ENCODE measurements at places on chromosomes 16 and 17. TPM values are rescaled to one million over a fixed set of nuclear protein-coding genes. Genes with fewer than 3 reads are reported as not detected.

GP1BA gene
- not detected for total RNA-seq

SLFN14 gene
- not detected for total RNA-seq

KRT24 gene
- not detected for total RNA-seq

KRT33A gene
- total RNA-seq = not detected

HS3ST2 gene
- total RNA-seq = not detected

KRTAP4-1 gene
- not detected for total RNA-seq

VPS35L gene
- 63.6 TPM for total RNA-seq

TPSD1 gene
- not detected for total RNA-seq

NLRC3 gene
- 39.6 TPM for total RNA-seq

CHST4 gene
- total RNA-seq = not detected

CYGB gene
- total RNA-seq = 3.0 TPM

CCL23 gene
- total RNA-seq = not detected

NLRP1 gene
- total RNA-seq = 141 TPM

CTRB1 gene
- not detected for total RNA-seq

BAIAP2 gene
- 12.0 TPM for total RNA-seq

ARHGDIA gene
- total RNA-seq = 262 TPM

CHD9NB gene
- total RNA-seq = not detected

DGKE gene
- total RNA-seq = 28.1 TPM

DYNC1LI2 gene
- total RNA-seq = 109 TPM

RRAD gene
- total RNA-seq = 0.80 TPM

TRPV2 gene
- 58.6 TPM for total RNA-seq

DLX4 gene
- total RNA-seq = 0.17 TPM

TNFRSF13B gene
- 217 TPM for total RNA-seq

CCL5 gene
- total RNA-seq = 3.3 TPM

PEX12 gene
- 5.1 TPM for total RNA-seq

NT5M gene
- 0.47 TPM for total RNA-seq

GAS2L2 gene
- 0.17 TPM for total RNA-seq

C16orf95 gene
- total RNA-seq = 2.3 TPM

DPEP2 gene
- total RNA-seq = 122 TPM

MYH8 gene
- total RNA-seq = not detected

AANAT gene
- total RNA-seq = 0.94 TPM

CORO1A gene
- total RNA-seq = 653 TPM

PYY gene
- total RNA-seq = not detected

ZNF319 gene
- total RNA-seq = 15.0 TPM

CCDC200 gene
- total RNA-seq = 0.74 TPM

METRNL gene
- total RNA-seq = 19.7 TPM

TEX14 gene
- total RNA-seq = 0.53 TPM

TMEM92 gene
- total RNA-seq = not detected

ANKRD40CL gene
- not detected for total RNA-seq

ATP1B2 gene
- total RNA-seq = 0.39 TPM

KCNH6 gene
- not detected for total RNA-seq

TK1 gene
- total RNA-seq = 1.5 TPM

ALDH3A1 gene
- not detected for total RNA-seq

FBXO39 gene
- 0.70 TPM for total RNA-seq

CDK3 gene
- 13.2 TPM for total RNA-seq

RNF112 gene
- 0.62 TPM for total RNA-seq

EPN3 gene
- total RNA-seq = not detected

SLC5A11 gene
- 0.62 TPM for total RNA-seq

ARHGAP27 gene
- 159 TPM for total RNA-seq

VPS9D1 gene
- 14.6 TPM for total RNA-seq

SALL1 gene
- total RNA-seq = not detected

WSCD1 gene
- not detected for total RNA-seq

C16orf89 gene
- not detected for total RNA-seq

TBC1D3K gene
- total RNA-seq = not detected

GSDMA gene
- not detected for total RNA-seq

KRT17 gene
- total RNA-seq = not detected

ALOX15 gene
- total RNA-seq = not detected

KRT13 gene
- not detected for total RNA-seq

ABCA9 gene
- 0.91 TPM for total RNA-seq

TVP23B gene
- total RNA-seq = 37.1 TPM
